ENCODE measurements at places on chromosomes 7 and 10.
A peak's percentile ranks its signal among the peaks of the same experiment; 100 is the strongest.

DNA sequence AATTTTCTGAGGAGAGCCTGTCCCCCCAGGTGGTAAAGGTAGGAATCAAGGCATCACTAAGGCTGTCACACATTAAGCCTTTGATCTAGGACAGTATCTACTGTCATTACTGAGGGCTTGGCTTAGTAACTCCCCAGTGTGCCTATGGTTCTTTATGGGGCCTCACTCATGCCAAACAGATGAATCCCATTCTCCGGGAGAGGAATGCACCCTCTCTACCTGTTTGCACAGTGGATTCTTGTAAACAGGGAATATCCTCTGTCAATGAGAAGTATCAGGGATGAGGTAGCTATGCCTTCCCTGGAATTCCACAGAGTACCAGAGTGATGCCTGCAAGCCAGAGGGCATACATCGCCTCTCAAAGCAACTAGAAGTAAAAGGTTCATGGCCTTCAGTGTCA, 3.9 kb upstream of the CPN1 start:
- no peak for DNase-seq

DNA sequence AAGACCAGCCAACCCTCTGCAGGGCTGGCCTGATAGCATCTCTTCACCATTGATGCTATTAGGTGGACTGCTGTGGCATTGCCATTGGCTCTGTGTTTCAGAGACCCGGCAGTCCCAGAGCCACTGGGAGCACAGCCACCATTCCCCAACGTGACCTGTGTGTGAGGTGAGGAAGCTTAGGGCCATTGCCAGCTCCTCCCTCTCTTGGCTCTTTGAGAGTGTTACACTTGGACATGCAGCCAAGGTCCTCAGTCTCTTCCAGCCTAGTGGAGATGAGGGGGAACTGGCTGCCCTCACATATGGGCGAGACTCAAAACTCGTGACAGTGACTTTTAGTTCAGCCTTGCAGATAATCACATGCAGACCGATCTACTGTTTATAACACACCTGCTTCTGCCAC, 39.3 kb upstream of the HMX3 start:
- DNase-seq = no peak

- no peak for DNase-seq
Measured at GRCh38 chr10:131849591-131850382, 51.0 kb upstream of the PPP2R2D start.

- peak; percentile 77 for DNase-seq
Measured at GRCh38 chr10:93115661-93116383, 42.1 kb downstream of the CYP26A1 start.

DNA sequence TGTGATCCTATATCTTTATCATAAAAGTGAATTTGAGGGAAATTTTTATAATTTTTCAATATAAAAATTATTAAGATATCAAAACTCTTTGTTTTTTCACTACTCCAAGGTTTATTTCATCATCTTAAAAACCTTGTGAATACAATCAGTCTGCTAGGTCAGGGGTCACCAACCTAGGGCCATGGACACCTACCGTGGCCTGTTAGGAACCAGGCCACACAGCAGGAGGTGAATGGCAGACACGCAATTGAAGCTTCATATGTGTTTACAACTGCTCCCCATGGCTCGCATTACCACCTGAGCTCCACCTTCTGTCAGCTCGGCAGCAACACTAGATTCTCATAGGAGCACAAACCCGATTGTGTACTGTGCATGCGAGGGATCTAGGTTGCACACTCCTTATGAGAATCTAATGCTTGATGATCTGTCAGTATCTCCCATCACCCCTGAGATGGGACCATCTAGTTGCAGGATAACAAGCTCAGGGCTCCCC, 271.2 kb upstream of the C7orf33 start:
- no peak for DNase-seq

GRCh38 chr7:9029681-9030530, 596.5 kb downstream of the NXPH1 start:
- DNase-seq = no peak

- no peak for DNase-seq
Measured at GRCh38 chr10:60604342-60604741, 173.9 kb upstream of the CDK1 start.

DNA sequence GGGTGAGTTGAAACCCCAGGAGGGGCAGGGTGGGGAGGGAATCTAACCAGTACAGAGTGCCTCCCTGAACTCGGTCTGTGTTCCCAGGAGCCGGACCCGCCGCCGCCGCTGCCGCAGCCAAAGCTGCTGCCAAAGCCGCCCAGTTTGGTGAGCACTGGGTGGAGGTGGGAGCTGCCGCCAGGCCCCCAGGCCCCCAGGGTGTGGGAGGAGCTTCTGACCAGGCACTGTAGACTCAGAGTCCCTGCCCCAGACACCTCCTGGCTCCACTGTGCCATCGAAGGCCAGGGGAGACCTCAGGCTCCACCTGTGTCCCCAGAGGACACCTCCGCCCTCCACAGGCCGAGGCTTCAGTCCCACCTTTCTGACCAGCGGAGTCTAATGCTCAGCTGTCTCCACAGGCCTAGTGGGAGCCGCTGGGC, 20.4 kb upstream of the LIMK1 start:
- peak; percentile 8 for DNase-seq

Data from B cell (primary cell).